ENCODE measurements at places on chromosomes 13 and 19.

GRCh38 chr13:33817513-33817900 lies 442 bp upstream of the RFC3 start:
- no peak for DNase-seq

- DNase-seq, result peak; percentile 61
Measured at GRCh38 chr13:44212633-44213396, 160.8 kb upstream of the SERP2 start.

DNA sequence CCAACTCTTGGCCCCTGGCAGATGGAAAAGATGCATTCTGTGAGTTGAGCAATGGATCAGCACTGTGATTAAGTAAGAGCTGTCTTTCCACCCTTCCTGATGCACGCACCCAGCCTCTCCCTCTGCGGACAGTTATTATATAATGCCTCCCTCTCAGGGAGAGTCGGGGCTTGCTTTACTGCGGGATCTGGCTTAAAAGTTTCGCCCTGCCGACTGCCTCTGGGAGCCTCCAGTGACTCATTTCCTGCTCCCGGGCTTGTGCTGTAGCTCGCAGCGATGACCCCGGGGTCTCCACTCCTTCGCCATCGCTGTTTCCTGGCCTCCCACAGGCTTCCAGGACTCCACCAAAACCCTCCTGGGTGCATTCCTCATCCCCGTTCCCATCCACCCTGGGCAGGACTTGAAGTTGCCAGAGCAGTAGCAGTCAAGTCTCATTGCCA lies 107.4 kb upstream of the SLC7A1 start:
- DNase-seq, result peak; percentile 28

DNA sequence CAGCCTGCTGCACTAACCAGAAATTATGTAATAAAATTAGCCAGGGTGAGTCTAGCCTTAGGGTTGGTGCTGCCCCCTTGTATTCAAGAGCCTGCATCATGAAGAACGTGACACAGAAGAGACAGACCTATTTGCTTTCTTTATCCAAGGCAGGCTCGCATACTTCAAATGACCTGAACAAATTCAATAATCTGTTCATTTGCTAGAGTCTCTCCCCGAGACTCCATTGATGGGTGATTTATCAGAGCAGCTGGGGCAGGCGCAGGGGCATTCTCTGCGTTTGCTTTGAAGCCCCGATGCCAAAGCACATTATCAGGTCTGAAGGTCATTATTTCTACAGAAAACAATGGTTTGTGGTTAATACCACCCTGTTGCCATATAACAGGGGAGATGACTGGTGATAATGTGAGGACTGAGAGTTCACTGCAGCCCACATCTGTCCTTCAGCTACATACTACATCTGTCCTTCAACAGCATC lies 520.3 kb downstream of the DIAPH3 start:
- DNase-seq, result no peak

DNA sequence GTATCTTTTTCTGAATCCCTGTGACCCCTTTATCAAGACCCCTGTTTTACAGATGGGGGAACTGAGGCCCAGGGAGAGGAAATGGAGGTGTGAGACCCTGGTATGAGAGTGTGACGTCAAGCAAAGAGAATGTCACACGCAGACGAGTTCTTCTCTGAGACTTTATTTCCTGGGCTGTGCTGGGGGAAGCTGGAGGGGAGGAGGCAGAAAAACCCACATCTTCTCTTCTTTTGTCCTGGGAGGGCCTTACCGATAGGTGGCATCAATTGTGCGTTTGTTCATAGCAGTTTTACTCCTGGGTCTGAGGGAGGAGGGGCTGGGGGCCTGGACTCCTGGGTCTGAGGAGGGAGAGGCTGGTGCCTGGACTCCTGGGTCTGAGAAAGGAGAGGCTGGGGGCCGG lies 4.9 kb upstream of the KLK15 start:
- DNase-seq, result no peak

GRCh38 chr19:55157064-55157908 lies at the start of gene TNNI3:
TSS of gene TNNI3 (minus strand) at chr19:55157732. CDS start at chr19:55157589, 143 bp downstream.
- DNase-seq, result peak; percentile 77

GRCh38 chr19:33831825-33832224 lies 35.2 kb downstream of the KCTD15 start:
- no peak for DNase-seq

DNA sequence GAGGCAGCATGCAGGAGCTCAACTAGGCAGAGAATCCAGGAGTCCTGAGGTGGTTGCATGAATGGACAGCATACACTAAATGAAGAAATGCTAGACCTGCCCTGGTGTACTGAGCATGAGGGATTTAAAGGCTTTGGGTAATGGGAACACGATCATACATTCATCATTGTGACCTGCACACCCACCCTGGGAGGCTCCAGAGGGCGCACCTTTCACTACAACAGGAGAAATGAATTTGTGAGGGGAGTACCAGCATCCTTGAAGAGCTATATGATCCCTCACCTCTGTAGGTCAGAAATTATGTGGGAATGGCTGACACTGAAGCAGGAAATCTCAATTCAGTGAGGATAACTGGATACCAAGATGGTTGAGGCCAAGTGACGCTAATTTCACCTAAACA lies 8.9 kb downstream of the KLK2 start:
- no peak for DNase-seq

DNA sequence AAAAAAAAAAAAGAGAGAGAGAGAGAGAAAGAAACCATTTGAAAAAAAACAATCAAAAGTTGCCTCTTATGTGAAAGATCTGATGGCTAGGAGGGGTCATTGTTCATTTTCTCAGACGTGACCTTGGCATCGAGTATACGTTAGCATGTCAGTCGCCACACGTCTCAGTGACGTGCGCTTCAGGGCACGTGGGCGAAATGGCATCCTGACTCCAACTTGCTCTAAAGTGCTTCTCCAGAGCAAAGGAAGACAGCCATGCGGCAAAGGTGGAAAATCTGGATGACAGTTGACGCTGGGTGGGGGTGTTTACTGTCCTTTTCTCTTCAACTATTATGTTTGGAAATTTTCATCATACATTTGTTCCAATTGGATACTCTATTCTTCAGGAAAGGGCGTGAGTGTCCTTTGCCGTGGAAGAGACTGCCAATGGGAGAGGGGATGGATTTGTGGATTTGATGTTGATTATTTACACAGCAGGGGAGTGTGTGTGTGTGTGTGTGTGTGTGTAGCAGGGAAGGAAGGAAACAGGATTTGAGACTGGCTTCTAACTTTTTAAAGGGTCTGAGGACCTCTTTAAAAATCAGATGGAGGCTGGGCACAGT lies 25.0 kb downstream of the KLF2 start:
- no peak for DNase-seq

- no peak for DNase-seq
Measured at GRCh38 chr13:78185700-78186099, 267.1 kb upstream of the EDNRB start.

GRCh38 chr19:35116072-35116801 lies 614 bp downstream of the FXYD3 start:
- no peak for DNase-seq

DNA sequence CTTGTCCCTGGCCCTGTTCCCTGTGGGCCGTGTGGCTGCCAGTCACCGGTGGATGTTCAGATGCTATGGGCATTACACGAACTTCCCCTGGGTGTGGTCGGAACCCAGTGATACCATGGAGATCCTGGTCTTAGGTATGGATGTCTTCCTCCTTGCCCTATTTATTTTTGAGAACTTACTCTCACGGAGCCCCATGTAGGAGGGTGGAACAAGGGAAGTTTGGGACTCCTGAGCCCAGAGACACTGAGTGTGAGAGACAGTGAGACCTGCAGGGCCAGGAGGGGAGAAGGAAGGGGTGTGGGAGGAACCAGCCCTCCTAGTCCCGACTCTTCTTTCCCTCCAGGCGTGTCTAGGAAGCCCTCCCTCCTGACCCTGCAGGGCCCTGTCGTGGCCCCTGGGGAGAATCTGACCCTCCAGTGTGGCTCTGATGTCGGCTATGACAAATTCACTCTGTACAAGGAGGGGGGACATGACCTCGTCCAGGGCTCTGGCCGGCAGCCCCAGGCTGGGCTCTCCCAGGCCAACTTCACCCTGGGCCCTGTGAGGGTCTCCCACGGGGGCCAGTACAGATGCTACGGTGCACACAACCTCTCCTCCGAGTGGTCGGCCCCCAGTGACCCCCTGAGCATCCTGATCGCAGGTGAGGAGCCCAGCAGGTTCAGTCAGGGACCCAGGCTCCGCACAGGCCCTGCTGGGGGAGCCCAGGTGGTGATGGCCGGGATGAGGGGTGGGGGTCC lies 14.9 kb upstream of the KIR3DL3 start:
- DNase-seq, result no peak

DNA sequence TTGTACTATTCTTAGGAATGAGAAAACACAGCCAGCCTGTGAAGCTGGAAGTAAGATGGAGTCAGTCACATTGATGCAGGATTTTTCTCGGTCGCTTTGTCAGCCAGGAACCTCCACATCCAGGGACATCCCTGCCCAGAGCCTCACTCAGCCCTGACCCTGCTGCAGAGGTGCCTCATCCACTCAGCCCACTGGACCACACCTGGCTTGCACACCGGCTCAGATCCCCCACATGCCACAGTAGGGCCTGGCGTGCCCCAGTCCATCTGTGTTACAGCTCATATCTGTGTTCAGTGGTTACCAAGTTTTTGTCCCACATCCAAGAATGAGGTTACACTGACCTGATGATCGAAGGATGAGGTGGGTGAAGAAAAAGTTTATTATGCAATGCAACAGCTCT lies 1315.4 kb downstream of the SLITRK1 start:
- DNase-seq, result no peak

GRCh38 chr19:45473682-45474605 lies 6.1 kb downstream of the FOSB start:
- DNase-seq, result no peak

DNA sequence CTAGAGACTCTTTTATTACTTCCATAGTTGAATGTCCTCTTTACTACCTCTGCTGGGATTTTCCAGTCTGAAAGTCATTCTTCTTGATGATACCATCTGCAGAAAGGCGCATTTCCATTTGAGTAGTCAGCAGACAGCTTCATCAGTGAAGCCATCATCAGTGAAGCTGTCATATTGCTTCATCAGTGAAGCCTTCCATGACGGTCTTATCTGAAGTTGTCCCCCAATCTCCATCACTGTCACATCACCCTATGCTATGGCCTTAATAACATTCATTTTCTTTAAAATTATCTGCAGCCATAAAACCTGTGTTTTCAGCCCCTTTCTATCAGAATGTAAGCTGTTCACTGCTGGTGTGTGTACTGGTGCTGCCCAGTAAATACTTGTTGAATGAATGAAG lies 151.6 kb downstream of the B3GLCT start:
- DNase-seq, result no peak

Data from left ventricle myocardium inferior (tissue), 1 donor.